Activated CD4-positive, alpha-beta T cell treated with anti-CD3 and anti-CD28 coated beads, Interleukin-2, amount 50 U/mL, for 4 hours (primary cell): ENCODE measurements at places on chromosomes 12 and 14.

DNA sequence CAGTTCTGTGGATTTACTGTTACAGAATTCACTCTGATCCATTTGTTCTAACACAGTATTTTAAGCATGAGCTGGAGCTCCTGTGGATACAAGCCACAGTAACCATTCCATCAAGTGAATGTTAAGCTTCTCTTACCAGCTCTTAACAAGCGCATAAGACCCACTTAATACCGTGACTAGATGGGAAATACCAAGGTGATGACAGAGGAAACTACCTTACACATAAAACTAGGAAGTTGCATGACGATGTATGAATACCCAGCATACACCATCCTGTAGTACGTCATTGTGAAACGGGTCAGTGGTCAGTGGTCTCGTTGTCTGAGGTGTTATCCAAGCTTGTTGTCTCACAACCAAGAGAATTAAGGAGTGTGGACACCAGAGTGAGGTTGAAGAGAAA lies 2.0 kb upstream of the GALC start:
- no peak for DNase-seq

- DNase-seq = no peak
These were observed 1.6 kb downstream of the FMNL3 start for GRCh38 chr12:49705479-49706134.

DNA sequence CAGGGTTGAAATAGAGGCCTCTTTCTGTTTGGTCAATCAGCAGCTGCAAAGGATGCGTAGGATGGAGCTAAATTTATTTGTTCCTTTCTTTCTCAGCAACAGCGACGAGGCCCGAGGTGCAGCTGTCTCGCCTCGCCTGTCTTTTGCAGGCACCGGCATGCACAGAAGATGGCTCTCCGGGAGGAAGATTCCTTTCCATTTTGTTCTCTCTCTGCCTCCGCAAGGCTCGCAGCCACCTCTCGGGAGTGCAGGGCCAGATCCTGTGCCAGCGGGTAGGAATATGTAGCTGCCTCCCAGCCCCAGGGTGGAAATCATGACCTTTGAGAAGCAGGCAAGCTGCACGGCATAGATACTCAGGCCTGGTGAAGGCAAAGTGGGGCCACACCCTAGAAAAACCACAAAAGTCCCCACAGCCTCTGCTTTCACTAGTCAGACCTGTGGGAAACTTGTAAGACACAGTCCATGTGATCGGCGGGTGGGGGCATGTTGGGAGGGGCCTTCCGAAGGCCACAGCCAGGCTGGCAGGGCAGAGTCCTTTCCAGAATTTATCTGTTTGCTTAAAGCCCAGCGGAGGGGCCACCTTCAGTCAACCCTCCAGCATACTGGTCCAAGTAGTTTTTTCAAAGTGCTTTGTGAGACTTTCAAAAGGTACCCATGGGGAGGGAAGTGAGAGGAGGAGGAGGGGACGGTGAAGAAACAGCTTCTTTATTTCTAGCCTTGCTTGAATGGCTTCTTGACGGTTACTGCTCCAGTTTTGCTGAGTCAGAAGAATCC lies at the start of gene MAP1LC3B2:
MAP1LC3B2 (plus strand) TSS at position 220 of the 774 bp plus-strand sequence. CDS start 16,562 bp downstream, outside the sequence.
- DNase-seq = peak; percentile 51

DNA sequence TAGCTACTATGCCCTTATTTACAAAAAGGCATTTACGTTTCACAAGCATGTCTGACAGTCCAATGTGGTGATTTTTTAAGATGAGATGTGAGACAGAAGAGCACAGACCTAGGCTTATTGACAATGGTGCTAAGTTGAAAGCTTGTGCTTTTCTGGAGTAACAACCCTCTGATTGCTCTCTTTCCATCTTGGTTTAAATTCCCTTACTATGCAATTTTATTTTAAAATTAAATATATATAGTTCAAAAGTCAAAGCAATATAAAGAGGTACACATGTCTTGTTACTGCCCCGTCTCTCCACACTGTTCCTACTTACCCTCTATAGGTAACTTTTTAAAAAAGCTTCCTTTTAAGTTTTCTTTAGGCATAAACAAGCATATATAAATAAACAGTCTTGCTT lies 39.4 kb upstream of the BBS10 start:
- no peak for DNase-seq

DNA sequence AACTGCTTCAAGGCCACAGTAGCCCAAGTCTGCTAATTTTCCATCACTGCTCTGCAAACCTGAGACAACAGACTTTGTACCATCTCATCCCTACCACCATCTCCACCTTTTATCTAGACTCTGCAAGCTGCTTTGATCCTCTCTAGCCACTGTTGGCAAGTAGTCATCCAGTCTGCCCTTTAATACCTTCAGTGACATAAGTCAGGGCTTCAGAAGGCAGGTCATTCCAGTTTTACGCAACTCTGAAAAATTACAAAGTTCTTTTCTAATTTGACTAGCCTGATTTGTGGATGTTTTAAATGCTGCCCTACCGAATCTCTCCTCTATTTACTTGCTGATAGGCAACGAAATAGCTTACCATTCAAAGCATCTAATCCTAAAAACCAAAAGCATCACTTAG lies 2.8 kb downstream of the FERMT2 start:
- no peak for DNase-seq

- DNase-seq = no peak
These were observed 60.6 kb downstream of the LGMN start for GRCh38 chr14:92687681-92688433.

DNA sequence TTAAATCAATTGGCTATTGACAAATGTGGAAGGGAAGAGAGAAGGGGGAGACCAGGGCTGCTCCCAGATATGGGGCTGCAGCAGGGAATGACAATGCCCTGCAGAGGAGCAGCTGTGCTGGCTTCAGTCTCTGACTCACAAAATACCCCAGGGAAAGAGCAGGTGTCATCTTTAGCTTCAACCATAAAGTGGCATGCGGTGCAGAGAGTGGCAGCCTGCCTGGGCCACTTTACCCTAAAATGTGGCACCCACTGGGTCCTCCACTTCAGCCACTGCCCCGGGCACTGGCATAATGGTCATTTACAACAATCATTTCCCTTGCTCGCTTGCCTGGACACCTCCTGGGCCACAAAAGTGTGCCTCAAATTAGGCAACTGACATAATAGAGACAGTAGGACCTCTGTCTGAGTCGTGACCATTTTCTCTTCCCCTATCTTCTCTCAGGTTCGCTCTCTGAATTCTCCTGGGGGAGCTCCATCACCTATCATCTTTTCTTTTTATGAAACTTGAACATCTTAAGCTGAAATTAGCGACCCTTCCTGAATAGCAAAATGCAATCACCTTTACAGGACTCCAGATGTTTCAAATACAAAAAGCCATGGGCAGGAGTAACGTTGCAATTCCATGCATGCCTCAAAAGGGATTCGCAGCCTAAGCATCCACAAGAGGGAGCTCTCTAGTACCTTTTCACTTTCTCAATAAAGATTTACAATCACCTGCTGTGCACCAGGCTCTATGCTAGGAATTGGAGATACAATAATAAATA lies 179.9 kb upstream of the ATF7IP start:
- DNase-seq = no peak

GRCh38 chr14:52895000-52895399 lies 55.9 kb downstream of the FERMT2 start:
- DNase-seq = no peak

- no peak for DNase-seq
These were observed 9.2 kb upstream of the PAPLN start for GRCh38 chr14:73227812-73228781.

DNA sequence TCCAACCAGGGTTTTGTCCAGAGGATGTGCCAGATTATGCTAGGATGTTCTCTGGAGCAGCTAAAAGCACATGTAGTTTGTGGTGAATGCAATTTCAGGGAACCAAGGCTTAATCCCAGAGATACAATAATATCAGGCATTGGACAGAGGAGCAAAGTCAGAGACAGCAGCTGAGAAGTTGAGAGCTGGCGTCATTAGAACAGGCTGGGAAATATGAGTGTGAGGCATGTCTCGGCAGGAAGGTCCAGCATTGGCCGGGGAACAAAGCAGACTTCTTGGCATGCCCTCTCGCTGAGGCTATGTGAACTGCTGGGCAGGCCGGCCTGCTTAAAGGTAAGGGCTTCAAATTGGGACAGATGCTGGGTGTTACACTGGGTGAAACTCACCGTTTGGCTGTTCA lies 125.4 kb downstream of the CAND1 start:
- no peak for DNase-seq

DNA sequence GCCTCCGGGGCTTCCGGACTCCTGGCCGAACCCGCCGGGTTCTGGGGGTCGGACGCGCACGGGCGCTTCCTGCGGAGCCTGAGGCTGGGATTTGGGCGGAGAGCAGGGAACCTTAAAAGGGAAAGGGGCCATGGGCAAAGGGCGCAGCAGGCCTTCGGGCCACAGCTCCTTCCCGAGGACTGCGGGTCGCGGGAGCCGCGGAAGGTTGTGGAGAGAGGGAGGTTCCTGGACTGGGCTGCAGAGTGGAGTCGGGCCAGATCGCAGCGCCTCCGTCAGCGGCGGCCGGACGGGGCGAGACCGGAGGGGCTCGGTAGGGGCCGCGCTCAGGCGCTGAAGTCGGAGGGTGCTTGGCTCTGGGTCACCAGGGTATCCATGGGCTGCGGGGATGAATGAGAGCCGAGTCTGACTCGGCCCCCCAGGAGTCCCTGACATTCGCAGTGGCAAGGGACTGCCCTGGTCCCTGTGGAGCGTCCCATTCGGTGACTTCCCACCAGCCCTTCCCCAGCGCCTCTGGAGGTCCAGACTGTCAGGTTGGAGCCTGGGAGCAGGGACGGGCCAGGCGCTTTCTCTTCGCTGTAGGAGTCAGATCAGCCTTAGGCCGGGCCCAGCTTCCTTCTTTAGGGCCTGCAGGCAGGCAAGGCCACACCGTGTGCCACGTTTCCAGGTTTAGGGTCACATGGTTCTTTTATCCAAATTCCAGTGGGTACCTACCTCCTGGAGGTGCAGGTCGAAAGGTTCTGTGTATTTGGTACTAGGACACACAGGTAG lies 938 bp upstream of the SLC25A29 start:
- no peak for DNase-seq

GRCh38 chr12:55703288-55703687 lies 4.4 kb downstream of the ITGA7 start:
- no peak for DNase-seq

DNA sequence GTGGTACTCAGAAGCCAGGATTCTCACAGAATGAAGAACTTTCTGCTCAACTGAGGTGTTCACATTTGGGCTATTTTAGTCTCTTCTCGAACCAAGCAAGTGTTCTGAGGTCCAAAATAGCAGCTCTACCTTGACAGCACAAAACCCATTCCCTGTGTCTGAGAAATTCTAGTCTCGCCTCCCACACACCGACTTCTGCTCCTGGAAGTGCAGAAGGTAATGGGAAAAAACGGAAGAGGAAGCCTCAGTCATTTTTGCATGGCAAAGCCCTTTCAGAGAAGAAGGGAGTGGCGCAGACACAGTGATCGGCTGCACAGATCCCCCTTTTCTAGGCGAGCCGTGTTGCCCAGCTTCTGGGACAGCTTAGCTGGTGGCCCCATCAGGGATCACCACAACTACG lies 31.2 kb upstream of the VPS33A start:
- DNase-seq = no peak

- no peak for DNase-seq
These were observed 1.1 kb downstream of the NAP1L1 start for GRCh38 chr12:76083246-76083903.

DNA sequence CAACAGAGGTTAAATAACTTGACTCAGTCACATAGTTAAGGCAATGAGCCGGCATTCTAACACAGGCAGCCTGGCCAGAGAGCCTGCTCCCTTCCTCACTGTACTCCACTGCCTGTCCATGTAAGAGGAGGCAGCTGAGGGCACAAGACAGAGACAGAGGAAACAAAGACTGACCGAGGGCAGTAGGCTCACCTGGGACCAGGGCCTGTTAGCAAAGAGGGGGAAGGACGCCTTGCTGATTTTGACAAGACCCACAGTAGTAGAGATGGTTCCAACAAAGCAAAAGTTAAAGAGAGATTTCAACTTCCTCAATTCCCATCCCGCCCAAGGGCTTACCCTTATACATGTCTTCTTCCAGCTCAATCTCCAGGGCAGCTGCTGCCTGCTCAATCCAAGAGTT lies 26.5 kb downstream of the OTUB2 start:
- no peak for DNase-seq

DNA sequence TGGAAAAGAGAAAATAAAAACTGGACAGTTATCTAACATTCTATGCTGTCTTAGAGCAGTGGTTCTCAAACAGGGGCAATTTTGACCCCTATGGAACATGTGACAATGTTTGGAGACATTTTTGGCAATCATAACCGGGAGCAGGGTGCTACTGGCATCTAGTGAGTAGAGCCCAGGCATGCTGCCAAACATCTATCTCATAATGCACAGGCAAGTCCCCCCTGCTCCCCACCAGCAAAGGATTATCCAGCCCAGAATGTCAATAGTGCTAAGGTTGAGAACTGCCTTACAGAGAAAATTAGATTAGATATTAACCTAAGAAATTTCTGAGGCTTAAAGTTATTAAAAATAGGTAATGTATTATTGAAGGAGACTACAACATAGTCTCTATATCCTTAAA lies 22.9 kb upstream of the CATSPERB start:
- no peak for DNase-seq

DNA sequence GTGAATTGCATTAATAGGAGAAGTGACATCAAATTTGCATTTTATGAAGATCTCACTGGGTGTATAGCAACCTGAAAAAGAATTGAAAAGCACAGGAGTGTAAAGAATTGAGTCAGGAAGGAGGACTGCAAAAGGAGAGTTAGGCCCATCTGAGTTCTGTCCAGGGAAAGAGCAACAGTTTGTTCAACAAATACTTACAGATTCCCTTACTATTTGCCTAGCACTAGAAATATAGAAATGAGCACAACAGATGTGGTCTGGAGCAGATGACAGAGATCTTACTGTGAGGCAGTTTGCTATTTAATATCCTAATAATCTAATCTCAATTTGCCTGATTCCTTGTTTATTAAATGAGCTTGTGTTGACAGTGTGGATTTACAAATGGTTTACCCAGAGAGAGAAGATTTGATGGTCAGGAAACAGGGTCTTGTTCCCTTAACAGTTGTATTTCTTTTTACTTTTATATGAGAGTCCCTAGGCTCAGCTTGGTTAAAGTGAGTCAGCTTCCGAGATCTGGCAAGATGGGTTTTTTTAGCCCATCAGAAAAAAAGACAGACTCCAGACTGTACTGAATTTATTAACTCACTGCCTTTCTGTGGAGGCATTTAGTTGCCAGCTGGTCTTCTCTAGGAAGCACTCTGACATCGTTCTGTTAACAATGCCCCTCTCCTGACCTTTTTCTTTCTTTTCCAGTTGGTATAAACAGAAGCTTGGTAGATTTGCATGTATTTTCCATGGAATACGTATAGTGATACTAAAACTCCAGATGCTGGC lies 229.7 kb downstream of the TTC6 start:
- DNase-seq = no peak

DNA sequence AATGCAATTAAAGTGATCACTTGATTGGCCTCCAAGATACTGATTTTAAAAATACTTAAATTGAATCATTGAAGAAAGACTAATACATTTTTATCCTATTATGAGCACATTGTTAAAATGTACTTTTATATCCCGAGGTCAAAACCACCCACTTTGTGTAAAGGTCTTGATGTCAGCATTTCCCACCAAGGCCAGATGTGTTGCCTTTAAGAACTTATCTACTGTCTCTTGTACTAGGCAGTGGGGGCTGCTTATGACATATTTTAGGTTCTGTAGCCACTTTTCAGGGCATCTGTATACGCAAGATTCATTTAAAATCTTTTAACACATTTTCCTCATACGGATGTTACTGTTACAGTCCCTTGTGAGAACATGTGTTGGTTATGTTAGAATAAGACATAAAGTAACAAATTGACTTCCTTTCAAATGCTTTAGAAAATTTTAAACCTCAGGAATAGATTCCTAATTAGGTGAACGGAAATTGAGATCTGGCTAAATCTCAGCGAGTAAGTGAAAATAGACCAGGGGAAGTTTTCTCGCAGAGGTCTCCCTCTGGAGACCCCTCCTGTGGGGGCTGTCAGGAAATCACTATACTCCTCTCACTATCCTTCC lies 456.2 kb downstream of the ADAMTS20 start:
- DNase-seq = no peak
